GM23338 (cell line): ENCODE measurements at places on chromosomes 1 and 21. TPM values are rescaled to one million over a fixed set of nuclear protein-coding genes. Genes with fewer than 3 reads are reported as not detected.

Gene AIM2
- total RNA-seq: 2.1 and 2.5 TPM in 2 replicates

Gene FAM167B
- 0.31 TPM in 1 of 2 replicates, not detected in the other for total RNA-seq

Gene TMEM51
- 5.2 and 7.9 TPM in 2 replicates for total RNA-seq

Gene SPRR2A
- not detected in 2 replicates for total RNA-seq

Gene LCE1F
- not detected in 2 replicates for total RNA-seq

- no peak overlapping the region for H3K27ac ChIP-seq
- H3K4me3 ChIP-seq: no peak overlapping the region
- no peaks in the 10 kb centered on the region for H3K27me3 ChIP-seq
- H3K36me3 ChIP-seq: no peaks in the 10 kb centered on the region
Observed at GRCh38 chr1:103156966-103157365, 48.6 kb upstream of the COL11A1 start.

DNA sequence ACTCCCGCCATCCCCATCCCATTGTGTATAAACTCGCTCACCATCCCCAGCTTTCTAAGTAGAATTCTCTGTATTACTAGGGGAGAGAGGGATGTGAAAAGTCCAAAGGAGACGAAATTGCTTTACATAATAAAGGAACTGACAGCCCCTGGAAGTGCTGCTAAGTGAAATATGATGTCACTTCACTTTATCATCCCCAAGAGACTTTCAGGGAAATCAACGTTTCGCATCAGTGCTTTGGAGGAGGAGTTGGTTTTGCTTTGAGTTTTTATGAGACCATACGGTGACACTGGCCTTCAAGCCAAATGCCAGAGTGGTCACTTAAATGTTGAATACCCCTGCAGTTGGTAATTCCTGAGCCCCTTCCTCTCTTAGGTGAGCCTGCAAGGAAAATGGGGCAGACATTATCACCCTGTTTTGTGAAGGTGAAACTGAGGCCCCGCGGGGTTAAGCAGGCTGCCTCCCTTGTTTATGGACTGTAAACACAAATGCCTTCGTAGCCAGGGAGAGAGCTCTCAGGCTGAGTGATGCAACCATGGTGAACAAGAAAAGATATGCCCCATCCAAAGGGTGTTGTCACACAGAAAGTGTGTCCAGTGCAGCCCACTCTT is 58.4 kb upstream of the KAZN start:
- no peak for DNase-seq
- no peak overlapping the region for H3K27ac ChIP-seq
- H3K4me1 ChIP-seq: peaks cover 5% of the 10 kb centered on the region
- no peaks in the 10 kb centered on the region for H3K27me3 ChIP-seq
- no peak overlapping the region for H3K4me3 ChIP-seq

DNA sequence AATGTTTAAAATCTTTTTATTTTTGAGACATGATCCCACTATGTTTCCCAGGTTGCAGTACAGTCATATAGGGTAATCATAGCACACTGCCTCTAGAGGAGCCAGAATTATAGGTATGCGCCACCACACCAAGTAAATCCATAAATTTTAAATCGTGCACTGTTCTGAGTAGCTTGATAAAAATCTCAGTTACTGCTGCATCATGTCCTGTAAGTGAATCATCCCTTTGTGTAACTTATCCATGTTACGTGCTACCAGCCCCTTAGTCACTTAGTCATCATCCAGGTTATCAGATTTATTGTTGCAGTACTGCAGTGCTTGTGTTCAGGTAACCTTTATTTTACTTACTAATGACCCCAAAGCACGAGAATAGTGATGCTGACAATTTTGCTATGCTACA is 1770.9 kb downstream of the BRINP3 start:
- H3K27ac ChIP-seq: no peak overlapping the region
- no peak overlapping the region for H3K4me3 ChIP-seq
- H3K36me3 ChIP-seq: no peaks in the 10 kb centered on the region
- no peak for DNase-seq
- H3K4me1 ChIP-seq: no peaks in the 10 kb centered on the region

- H3K4me1 ChIP-seq: no peaks in the 10 kb centered on the region
- H3K36me3 ChIP-seq: no peaks in the 10 kb centered on the region
- H3K27ac ChIP-seq: no peak overlapping the region
Observed at GRCh38 chr1:181767001-181767708, 283.8 kb downstream of the CACNA1E start.

GRCh38 chr21:42220138-42220701 is 1.3 kb downstream of the ABCG1 start:
- DNase-seq: peak; percentile 83
- H3K36me3 ChIP-seq: no peaks in the 10 kb centered on the region
- peaks cover 37% of the 10 kb centered on the region for H3K27me3 ChIP-seq
- no peak overlapping the region for H3K27ac ChIP-seq
- H3K4me1 ChIP-seq: peaks cover 9% of the 10 kb centered on the region

- H3K4me3 ChIP-seq: no peak overlapping the region
- no peaks in the 10 kb centered on the region for H3K27me3 ChIP-seq
- DNase-seq: no peak
- H3K36me3 ChIP-seq: no peaks in the 10 kb centered on the region
Observed at GRCh38 chr1:109802901-109803561, 39.3 kb upstream of the EPS8L3 start.

- H3K36me3 ChIP-seq: no peaks in the 10 kb centered on the region
- peaks cover 60% of the 10 kb centered on the region for H3K27me3 ChIP-seq
- H3K4me1 ChIP-seq: peaks cover 21% of the 10 kb centered on the region
- no peak for DNase-seq
- no peak overlapping the region for H3K4me3 ChIP-seq
- H3K27ac ChIP-seq: no peak overlapping the region
Observed at GRCh38 chr1:119010201-119010600, 22.1 kb upstream of the TBX15 start.
